Activated naive CD4-positive, alpha-beta T cell (primary cell): ENCODE measurements at places on chromosomes 2 and 18.

- DNase-seq: no peak
Observed at GRCh38 chr18:23885750-23886149, 128.8 kb upstream of the TTC39C start.

DNA sequence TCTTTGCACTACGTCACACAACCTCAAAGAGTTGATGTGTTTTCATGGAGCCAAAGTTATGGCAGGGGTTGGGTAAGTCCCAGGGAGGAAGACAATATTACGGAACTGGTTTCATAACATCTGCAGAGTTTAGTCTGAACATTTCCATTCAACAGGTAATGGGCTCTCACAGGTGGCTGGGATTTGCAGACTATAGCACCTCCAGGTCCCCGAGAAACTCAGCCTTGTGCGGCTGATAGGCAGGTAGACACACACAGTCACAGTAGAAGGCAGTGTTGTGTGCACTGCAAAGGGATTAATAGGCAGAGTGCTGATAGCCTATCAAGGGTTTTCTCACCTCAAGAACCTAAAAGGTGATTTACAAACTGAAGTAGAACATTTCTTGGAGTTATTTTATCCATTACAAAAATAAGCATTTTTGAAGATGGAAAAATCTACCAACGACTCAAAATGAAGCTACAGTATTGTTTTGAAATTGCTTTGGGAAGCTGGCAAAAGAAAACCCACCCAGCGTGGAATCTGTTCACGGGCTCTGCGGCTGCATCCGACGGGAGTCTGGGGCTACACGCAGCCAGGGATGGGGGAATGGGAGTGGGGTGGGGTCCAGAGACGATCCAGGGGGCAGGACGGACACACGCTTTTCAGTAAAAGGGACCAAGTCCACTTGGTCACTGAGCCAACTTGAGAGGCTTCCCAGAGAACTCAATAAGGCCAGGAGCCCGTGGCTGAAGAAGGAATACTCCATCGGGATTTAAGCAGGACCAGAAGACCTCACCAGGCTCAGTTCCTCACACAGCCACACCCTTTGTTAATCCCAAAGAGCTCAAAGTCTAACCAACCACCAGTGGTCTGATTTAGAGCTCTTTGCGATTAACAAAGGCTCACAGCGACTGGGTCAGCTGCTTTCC is 82.9 kb downstream of the CHRNA1 start:
- no peak for DNase-seq

DNA sequence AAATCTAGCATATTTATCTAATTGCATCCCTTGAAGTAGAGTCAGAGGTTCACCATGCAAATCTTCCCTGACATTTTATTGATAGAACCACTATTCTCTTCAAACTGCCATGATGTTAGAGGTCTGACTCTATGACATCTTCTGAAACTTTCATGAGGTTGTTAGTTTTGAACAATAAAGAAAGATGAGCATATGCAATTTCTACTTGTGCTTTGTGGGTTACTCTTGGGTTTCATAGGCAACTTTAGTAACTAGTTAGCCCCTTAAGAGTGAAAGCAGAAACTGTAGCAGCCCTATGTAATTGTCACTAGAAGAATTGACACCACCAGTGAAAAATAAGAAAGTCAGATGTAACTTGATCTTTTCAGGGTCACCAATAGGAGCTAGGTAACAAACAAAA is 53.1 kb upstream of the ZEB2 start:
- no peak for DNase-seq

DNA sequence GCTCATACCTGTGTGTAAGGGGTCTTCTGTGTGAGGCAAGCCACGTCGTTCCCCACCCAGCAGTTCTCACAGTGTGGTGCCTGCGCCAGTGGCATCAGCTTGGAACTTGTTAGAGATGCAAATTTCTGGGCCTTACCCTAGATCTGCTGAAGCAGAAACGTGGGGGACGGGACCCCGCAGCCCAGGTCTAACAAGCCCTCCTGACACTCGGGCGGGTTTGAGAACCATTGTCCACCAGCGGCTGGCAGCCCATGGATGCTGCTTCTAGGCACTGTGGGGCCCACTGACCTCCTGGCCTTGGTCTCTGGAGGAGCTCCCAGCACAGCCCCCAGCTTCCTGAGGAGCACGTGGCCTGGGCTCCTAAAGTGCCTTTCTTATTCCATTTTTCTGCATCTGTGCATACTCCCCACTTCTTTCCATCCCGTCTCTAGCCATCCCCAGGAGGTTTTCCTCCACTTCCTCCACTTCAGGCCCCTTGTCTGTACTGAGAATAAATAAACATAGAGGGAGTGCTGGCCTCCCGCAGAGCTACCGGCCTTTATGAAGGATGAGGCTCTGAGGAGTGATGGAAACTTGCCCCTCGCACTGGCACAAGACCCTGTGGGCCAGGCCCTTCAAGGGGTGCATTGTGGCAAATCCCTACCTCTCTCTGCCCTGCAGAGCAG is 94.3 kb downstream of the GALR1 start:
- DNase-seq: no peak
